ENCODE measurements at places on chromosomes 16 and 17. TPM values are rescaled to one million over a fixed set of nuclear protein-coding genes. Genes with fewer than 3 reads are reported as not detected.

DNA sequence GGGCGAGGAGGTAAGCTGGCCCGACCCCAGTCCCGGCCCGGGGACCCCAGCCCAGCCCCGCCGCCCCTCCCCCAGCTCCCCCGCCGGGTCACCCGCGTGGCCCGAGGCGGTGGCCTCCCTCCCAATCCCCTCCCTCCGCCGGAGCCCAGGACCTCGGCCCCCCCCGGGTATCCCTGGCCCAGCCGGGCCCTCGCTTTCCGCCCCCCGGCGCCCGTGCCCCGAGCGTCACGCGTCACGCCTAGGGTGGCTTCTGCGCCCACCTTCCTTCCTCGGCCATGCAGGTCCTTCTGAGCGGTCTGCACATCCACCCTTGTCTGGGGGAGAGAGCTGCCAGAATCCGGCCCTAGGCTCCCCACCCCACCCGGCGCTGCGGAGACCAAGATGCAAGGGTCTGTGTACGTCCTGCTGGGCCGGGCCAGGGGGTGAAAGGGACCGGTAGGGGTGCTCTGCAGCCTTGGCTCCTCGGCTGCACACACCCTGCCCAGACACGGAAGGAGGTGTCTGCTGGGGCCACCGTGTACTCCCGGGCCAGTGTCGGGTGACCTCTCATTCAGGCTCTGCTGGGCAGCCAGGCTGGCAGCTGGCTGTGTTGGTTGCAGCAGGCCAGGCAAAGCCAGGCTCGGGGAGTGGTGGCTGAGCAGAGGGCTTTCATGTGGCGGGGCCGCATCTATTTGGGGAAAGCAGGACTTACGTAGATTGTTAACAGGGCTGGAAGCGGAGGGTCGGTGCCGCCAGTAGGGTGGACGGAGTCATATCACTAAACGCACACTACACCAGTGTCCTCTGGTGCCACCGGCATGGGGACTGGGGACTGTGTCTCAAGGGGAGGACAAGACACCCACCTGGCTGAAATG lies 754 bp downstream of the RAB11FIP4 start:
- DNase-seq = peak; percentile 80

- no peak for DNase-seq
These were observed 47.3 kb downstream of the BRIP1 start for GRCh38 chr17:61815863-61816503.

The KRTAP2-1 gene
- total RNA-seq = not detected

GRCh38 chr16:51577621-51578303 lies 426.7 kb upstream of the SALL1 start:
- no peak for DNase-seq

DNA sequence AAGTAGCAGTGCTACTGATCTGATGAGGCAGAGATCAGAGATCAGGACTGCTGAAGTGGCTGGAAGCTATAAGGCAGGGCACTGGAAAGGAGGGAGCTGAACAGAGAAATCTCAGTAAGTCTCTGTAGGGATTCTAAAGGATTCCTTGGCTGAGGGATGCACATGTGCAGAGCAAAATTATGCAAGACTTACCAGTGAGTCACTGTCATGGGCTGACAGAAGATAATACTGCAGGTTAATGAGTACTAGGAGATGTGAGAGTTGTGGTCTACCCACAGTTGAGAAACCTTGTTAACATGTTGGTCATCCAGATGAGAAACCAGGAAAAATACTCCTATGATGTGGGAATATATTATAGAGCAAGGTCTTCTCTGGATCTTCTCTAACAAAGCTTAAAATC lies 378.1 kb downstream of the HAPSTR1 start:
- no peak for DNase-seq

Measured in osteoblast (primary cell).